Left lung (tissue), 14 donors: ENCODE measurements at places on chromosomes 4 and X. TPM values are rescaled to one million over a fixed set of nuclear protein-coding genes. Genes with fewer than 3 reads are reported as not detected.

ZNF718 gene
- total RNA-seq: 9.2 TPM

NWD2 gene
- not detected for total RNA-seq

TMPRSS11F gene
- total RNA-seq: not detected

SH3TC1 gene
- 46.1 TPM for total RNA-seq

IKBKG gene
- total RNA-seq: 52.5 TPM

MFSD8 gene
- total RNA-seq: 18.3 TPM

SLC6A14 gene
- total RNA-seq: 70.8 TPM

WDR17 gene
- total RNA-seq: 4.2 TPM

SMIM10 gene
- total RNA-seq: 4.4 TPM
